ENCODE measurements at places on chromosomes 16 and 17.

GRCh38 chr17:14866266-14866665 is 398.9 kb downstream of the PMP22 start:
- no peak for DNase-seq

- DNase-seq, result peak; percentile 73
Measured at GRCh38 chr16:75317101-75317522, 65.7 kb upstream of the BCAR1 start.

GRCh38 chr17:56451629-56452028 is 141.9 kb upstream of the NOG start:
- no peak for DNase-seq

- peak; percentile 95 for DNase-seq
Measured at GRCh38 chr17:40069751-40070708, 7.3 kb downstream of the THRA start.

GRCh38 chr17:4893272-4893671 is 6.1 kb upstream of the C17orf107 start:
- DNase-seq, result no peak

DNA sequence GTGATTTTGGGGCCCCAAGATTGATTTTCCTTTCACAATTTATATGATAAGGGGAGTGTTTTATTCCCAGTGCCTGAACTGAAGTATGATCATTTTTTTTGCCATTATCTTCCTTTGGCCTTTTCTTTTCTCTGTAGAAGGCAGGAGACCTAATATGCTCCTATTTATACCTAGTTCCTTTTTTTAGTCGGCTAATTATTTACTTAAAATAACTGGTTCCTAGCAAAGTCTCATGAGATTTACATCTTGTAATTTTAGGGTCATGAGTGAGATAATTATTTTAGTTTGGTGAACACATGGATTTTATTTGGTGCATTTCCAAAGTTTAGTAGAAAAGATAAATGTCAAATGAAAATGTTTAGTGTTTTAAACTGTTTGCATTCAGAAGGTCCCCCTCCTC is 24.8 kb downstream of the SEC14L1 start:
- DNase-seq, result no peak

- no peak for DNase-seq
Measured at GRCh38 chr16:69892378-69892777, 58.8 kb upstream of the CLEC18A start.

DNA sequence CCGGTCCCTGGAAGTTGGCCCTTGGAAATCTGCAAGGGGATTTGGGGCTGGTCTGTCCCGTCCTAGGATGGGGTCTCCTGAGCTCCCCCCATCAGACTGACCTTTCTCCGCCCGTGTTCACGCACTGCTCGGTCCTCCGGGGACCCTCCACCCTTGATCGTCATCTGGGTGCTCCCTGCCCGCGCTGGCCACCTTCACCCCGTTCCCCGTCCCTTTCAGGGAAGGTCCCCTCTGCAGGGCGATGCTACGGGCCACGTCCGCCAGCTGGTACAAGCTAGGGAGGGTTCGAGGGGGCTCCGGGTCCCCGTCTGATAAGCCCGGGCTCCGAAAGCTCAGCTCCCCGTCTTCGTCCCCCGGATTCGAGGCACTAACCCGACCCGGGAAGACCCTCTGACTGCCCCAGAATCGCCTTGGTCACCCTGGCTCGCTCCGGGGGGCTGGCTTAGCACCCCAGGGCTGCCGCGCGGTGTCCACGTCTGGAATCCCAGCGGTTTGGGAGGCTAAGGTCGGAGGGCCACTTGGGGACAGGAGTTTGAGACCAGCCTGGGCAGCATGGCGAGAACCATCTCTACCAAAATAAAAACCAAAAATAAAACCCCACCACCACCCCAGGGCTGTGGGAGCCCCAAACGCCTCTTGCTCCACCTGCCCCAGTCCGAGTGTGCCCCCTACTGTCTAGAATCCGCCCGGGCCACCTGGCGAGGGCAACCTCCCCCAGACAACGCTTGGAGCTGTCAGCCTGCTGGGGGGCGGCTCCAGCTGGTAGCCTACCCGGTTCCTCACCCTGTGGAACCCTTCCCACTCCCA is 1.1 kb upstream of the SLC43A2 start:
- DNase-seq, result peak; percentile 61

DNA sequence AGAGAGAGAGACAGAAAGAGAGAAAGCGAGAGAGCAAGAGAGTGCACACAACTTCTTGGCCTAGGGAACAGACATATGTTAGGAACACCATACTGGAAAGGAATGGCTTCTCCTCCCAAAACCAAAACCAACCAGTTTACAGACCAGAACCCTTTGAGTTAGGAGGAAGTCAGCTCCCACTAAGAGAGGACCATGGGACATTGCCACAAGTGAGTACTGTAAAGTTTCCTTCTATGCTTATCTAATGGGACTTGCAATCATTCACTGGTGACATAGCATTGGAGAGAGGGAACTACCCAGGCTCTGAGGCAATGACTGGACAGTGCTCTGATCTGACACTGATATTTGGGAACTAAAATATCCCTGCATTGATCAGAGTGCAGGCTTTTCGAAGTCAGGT is 32.4 kb downstream of the TBC1D3B start:
- DNase-seq, result no peak

DNA sequence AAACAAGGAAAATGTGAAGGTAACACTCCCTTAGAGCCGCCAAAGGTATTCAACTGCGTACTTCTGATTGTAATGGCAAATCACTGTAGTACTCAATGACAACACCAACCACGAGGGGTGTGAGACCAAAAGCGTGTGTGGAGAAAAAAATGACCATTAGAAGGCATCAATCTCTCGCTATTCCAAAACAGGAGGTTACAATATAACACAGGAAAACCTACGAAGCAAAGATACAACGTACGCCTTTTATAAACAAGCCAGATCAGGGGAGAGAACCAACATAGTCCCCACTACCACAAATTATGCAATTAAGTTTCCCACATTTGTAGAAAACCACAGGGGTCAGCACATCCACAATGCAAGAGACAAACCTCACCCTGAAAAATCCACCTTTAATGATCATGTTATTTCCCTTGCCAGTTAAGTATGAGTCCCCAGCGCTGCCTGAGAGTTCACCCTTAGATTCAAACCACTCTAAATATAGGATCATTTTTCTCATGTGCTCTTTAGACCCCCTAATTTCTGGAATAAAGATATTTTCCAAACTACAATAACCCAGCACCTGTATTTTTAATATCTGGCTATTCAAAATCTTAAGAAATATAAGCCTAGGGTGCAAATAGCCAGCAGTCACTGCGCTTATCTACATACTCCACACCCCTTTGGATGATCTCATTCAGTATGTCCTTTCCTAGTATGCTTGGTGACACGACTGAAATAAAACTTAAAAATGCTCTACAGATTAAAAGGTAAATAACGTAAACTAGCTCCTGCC is 12.4 kb downstream of the TEX14 start:
- no peak for DNase-seq

DNA sequence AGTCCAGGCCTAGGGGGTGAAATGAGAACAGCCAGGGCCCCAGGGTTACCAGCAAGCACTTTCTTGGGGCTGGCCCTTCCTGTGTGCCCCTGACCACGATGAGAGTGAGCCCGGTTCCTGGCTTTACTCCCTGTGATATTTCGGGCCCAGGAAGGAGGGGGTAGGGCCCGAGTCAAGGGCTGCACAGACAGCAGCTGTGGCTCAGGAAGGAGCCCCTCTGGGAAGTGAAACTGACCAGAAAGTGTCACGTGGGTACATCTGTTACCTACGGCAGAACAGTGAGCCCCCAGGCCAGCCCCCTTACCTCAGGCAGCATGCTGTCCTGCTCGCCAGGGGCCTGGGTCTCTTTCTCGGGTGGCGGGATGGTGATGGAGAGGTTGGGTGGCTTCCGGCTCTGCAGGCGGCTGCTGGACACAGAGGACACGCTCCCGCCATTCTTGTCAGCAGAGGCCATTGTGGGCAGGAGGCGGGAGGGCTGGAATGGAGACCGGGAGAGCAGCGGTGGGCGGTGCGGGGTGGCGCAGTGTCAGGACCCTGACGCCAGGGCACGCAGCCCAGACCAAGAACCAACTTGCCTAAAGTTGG is 13.8 kb downstream of the AANAT start:
- DNase-seq, result no peak

GRCh38 chr17:49406421-49407061 is 8.1 kb downstream of the PHB1 start:
- DNase-seq, result no peak

GRCh38 chr16:67651847-67652246 is 6.9 kb downstream of the CARMIL2 start:
- DNase-seq, result no peak

- DNase-seq, result no peak
Measured at GRCh38 chr16:86476956-86477534, 33.3 kb upstream of the FOXF1 start.

DNA sequence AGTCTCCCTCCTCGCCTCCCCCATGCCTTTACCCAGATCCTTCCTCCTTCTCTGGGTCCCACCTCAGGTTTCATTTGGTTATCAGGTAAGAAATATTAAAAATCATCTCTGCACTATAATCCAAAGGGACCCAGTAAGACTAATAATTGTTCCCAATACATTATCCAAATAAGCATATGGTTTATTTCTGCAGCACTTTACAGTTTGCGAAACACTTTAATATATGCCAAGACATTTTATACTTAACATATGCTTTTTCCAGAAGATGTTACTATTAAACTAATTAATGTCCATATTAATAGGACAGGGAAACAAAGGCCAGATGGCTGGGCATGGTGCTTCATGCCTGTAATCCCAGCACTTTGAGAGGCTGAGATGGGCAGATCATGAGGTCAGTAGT is 33.3 kb downstream of the CD300LF start:
- DNase-seq, result no peak

DNA sequence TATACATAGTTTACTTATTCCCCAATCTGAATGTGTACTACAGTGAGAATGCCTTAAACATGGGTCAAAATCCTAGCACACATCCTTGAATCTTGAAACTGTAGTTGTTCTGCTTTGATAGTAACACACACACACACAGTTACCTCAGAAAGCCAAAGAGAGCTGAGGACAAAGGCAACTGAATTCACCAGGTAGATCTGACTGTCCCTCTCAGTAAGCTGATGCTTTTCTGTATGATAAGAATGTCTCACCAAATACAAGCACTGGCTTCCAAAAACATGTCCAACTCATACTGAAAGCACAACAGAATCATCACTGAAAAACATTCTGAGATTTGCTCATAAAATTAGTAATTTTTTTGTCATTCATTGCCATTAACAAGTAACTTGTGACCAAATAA is 104.3 kb upstream of the DYNLRB2 start:
- no peak for DNase-seq

GRCh38 chr17:10789694-10790271 is 14.1 kb downstream of the TMEM238L start:
- no peak for DNase-seq

DNA sequence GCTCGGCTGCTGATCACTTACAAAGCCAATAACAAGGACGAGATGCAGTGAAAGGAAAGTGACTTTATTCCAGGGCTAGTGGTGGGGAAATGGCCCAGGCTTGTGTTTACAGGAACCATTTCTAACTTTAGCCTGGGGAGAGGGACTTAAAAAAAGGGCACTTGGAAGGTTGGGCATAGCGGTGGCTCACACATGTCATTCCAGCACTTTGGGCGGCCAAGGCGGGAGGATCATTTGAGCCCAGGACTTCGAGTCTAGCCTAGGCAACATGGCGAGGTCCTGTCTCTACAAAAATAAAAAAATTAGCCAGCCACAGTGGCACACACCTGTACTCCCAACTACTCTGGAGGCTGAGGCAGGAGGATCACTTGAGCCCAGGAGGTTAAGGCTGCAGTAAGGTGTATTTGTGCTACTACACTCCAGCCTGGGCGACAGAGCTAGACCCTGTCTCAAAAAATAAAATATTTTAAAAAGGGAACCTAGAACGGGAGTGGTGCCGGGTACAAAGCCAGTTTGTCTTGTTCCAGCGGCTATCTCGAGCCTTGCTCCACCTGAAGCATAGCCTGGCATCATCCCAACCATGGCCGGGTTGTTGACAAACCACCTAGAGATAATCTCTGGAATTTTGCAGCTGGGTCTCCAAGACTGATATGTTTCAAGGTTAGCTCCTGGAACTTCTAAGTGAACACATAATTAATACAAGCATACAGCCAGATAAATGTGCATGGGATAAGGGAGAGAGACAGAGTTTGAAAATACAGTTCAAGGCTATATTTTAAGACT is 5.7 kb upstream of the TVP23A start:
- DNase-seq, result no peak

DNA sequence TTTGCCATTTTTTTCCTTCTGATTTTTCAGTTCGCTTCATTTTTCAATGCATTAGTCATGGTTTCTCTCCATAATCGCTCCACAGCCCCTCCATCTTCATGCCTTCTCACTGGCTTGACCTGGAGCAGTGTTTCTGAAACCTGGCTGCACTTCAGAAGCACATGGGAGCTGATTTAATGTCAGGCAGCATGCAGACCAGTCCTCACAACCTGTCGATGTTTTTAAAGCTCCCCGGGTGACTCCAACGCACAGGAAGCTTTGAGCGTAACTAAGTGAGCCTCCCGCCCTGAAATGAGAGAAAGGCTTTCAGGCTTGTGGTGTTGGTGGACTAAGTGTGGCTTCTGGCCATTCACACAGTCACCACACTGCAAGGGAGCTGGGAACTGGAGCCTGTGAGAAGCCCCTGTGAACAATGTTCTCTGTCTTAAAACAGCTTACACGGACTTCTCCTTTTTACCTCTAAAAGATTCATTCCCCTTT is 16.8 kb upstream of the DRG2 start:
- peak; percentile 84 for DNase-seq

- no peak for DNase-seq
Measured at GRCh38 chr17:56038131-56038530, 115.1 kb upstream of the ANKFN1 start.

DNA sequence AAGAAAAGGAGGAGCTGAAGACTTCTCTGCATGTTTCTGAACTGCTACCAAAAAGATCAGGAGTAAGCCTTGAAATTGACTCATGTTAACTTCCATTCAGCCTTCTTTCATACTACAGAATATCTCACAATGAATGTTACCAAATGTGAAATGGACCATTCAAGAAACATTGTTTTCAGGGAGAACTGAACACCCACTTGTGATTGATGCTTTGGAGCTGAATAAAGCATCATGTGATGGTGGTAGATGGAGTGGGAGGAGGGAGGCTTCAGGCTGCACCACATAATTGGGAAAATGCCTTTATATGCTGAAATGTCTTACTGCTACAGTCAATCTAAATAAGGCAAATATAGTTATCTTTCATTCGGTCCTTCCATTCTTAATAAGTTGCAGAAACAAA is 127.8 kb downstream of the CDH8 start:
- no peak for DNase-seq

GRCh38 chr17:41251261-41251660 is 1.8 kb downstream of the KRTAP9-4 start:
- no peak for DNase-seq

- DNase-seq, result no peak
Measured at GRCh38 chr17:15507896-15508295, 40.5 kb upstream of the CDRT4 start.

- DNase-seq, result peak; percentile 72
Measured at GRCh38 chr16:52611817-52612673, 65.1 kb upstream of the TOX3 start.

GRCh38 chr16:19481296-19481695 is 40.6 kb downstream of the GDE1 start:
- no peak for DNase-seq

Data from NCI-H69 (cell line).